Effector CD4-positive, alpha-beta T cell (primary cell): ENCODE measurements at places on chromosomes 3 and 15.

DNA sequence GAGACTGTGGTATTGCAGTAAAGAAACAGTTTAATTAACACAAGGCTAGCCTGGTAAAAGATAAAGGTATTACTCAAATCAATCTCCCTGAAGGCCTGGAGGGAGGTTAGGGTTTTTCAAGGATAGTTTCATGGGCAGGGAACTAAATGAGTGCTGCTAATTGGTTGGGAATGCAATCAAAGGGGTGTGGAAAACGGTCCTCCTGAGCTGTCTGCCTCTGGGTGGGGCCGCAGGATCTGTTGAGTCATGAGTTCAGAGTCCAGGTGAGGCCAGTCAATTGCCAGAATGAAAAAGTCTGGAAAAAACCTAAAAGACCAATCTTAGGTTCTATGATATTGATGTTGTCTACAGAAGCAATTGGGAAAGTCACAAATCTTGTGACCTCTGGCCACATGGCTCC, 293.2 kb downstream of the MCTP2 start:
- no peak for DNase-seq

DNA sequence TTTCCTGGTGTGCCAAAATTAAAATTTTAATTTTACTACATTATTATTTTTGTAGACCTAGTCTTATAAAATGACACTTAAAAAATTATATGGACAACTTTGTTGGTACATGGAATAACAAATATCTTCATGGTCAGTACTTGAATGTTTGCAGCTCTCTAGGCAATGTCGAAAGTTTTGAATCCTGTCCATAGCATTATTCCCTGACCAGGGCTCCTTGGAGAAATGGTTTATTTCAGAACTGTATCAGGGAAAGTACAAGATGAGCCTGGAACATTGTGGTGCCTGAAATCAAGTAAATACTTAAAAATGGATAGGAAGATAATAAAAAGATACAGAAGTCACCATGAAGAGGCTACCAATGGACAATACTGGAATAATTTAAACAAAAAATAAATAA, 47.6 kb downstream of the ALDH1A2 start:
- no peak for DNase-seq

GRCh38 chr3:126102530-126102951, 18.6 kb upstream of the SLC41A3 start:
- no peak for DNase-seq

GRCh38 chr3:58563386-58564035, 13.7 kb downstream of the FAM107A start:
- no peak for DNase-seq

GRCh38 chr3:176948151-176948550, 249.1 kb downstream of the TBL1XR1 start:
- no peak for DNase-seq

- no peak for DNase-seq
These were observed 112.1 kb downstream of the CMSS1 start for GRCh38 chr3:99929745-99930139.

GRCh38 chr3:37944391-37944842, 46.2 kb upstream of the VILL start:
- no peak for DNase-seq

DNA sequence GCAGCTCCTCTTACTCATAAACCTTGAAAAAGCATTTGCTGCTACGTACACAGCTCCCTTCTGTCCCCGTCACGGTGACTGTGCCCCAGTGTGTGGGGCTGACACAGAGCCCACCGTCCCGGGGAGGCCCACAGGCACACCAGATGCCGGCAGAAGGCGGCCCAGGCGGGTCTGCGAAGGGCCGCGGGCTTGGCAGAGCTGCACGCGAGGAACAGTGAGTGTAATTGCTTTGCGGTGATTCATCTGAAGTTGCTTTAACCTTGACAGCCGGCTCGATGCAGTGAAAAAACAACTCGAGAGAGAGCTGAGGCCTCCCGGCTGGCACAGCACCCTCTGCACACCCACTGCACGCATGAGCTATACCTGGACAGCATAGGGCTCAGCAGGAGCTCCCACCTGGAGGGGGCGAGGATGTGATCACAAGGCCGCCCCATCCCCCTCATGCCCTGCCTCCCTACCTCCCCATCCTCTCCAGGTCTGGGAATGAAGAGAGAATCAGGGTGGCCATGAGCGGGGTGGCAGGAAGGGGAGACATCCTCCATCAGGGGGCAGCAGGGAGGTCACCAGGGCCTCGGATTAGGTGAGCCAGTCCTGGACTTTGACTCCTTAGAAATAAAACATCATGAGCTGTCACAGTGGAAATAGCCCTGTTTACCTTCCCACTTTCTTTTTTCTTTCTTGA, 172.7 kb downstream of the MEGF11 start:
- DNase-seq, result no peak

DNA sequence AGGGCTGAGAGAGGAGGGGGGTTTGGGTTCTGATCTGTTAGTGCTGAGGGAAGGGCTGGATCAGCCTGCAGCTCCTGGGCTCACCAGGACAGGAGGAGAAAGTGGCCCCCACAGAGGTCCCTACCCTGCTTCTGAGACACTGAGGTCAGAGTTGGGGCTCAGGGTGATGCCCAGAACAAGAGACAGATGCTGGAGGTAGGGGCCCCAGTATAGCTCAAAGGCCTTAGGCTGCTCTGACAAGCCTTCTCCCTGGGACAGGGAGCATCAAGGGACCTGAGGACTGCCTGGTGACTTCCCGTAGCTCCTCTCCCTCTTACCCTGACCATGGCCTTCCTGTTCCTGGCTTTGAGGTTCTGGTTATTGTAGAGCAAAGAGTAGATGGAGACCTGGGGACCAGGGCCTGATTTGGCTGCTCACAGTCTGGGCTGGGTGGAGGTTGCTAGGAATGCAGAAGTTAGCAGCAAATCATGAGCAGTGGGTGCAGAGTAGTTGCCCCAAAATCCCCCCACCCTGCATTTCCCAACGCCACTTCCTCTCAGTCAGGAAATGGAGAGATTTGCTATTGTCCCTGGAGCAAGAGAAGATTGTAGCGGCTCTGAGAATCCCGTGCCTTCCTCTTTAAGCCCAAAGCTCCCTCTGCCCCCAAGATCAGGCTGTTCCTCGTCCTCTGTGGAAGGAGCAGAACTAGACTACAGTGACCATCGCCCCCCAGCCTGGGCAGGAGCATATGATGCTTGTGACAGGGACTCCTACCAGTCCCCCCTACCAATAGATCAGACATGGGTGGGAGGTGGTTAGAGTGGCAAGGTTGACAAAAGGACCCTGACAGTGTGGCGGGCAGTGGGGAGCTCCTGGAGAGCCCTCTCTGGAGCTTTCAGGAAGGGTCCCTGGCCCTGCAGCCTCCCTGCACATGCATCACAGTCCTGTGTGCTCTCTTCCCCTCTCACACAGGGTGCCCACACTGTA, 47.4 kb upstream of the SEC22A start:
- DNase-seq, result no peak

GRCh38 chr3:177816667-177817208, 619.5 kb upstream of the TBL1XR1 start:
- no peak for DNase-seq

DNA sequence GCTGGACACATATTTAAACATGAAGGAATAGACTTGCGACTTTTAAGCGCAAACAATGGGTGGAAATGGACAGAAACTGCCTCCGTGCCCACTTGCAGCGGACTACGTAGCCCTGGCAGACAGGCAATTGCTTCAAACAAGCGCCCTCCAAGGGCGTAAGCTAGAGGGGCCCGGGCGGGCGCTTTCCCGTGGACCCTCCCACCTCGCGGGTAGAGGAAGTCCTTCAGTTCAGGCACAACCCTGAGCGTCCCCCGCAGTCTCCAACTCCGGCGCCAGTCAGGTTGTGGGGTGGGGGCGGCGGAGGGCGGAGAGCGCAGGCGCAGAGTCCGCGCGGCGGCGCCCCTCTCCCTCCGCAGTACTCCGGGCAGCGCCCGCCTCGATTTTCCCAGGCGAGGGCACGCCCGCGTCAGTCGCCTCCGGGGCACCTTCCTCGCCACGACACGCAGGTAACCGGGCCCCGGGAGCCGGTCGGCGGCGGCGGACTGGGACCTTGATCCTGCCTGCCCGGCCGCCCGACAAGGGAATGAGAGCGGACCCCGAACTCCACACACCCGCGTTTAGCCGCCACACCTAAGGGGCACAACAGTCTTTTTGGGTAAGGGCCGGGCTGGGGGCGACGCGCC, at the start of gene SLC35G2:
Gene SLC35G2 (plus strand): TSS at position 358 of the 623 bp plus-strand sequence. CDS start 35,335 bp downstream, outside the sequence.
- peak; percentile 6 for DNase-seq

DNA sequence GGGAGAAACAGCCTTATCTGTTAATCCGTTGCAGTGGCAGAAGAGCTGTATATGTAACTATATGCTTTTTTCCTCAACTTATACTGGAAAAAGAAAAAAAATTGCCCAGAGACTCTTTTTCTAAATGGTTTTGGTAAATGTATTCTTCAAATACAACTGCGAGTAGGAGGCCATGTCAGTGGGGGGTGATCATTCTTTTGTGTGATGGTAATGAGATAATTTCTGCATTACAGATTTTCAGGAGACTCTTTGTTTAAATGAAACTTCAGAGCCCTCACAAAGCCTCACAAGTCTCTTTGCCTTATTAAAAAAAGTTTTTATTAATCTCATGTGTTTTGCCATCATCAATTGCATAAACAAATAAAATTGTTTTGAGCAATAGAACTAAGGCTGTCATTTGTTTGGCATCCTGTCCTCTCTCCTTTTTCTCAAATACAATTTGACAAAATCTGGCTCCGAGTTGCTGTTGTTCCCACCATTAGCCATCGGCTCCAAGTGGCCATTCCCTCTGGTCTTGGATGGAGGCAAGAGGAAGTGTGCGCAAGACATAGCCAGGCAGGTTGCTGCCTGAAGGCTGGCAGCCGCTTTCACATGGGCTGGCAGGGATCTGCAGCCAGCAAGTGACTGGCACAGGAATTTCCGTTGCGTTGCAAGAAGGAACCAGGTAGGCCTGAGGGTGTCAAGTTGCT, 116.7 kb downstream of the FNDC3B start:
- DNase-seq, result no peak

- DNase-seq, result no peak
These were observed 48.5 kb downstream of the PTH1R start for GRCh38 chr3:46926039-46926438.

DNA sequence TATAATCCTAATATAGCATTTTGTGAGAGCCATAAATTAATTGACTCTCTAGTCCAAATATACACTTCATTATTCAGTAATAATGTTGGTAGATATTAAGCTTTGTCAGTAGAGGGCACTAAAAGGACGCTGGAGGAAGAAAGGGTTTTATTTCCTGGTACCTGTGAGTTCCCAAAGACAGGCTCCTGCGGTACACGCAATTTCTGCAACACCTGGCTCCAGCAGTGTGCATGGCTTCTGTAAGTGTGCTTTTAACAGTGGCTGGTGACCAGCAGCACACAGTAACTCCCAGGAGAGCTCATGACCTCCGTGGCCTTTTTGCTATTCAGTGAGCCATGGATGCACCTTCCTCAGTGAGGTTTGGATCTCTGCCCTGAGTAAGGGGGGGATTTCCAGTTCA, 338.3 kb upstream of the ZNF385D start:
- no peak for DNase-seq

DNA sequence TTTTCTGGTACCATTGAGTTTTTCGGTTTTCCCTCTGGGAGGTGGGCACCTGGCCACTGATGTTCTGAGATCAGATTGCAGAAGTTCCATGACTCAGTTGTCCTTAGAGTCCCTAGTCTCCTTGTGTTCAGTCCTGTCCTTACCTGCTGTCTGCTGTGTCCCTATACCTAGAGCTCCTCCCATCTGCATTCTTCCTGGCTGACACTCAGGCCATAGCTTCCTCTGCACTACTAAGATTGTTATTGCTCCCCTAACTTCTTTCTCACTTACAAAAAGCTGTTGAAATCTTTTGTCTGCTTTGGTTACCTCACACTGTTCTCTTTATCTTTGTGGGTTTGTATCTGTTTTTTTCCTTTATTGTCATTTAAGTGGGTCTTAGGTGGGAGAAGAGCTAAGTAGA, 13.2 kb downstream of the USP3 start:
- no peak for DNase-seq

DNA sequence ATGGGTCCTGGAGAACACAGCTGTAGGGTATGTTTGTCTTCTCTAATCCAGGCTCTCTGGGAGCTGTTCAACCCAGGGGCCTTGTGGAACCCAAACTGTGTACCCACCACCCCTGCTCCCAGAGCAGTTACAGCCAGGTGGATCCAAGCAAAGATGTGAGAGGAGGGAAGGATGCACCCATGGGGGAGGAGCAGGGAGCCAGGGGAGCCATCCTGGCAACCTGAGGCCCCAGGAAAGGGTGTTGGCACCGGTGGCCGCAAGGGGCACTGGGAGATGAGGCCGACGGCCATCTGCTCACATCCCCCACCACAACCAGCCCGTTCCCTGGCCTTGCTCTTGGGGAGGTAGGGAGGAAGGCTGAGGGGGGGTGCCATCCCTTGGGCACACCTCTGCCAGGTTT, 43.2 kb downstream of the CMTM6 start:
- DNase-seq, result no peak

DNA sequence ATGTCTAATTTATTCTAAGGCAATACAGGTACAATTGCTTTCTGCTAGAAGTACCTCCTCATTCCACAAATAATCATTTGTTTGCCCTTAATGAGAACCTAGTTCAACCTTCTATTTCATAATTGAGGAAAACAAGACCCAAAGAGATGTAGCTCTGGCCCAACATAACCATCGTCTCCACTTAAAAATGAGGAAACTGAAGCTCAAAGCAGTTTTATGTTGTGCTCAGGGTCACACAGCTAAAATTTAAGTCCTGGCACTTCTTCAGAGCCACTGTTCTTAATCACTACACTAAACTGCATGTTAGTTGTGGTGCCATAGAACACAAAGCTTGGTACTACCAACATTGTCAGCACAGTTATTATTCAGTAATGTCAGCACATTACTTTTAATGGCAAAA, 108.0 kb downstream of the SERPINI1 start:
- DNase-seq, result no peak

DNA sequence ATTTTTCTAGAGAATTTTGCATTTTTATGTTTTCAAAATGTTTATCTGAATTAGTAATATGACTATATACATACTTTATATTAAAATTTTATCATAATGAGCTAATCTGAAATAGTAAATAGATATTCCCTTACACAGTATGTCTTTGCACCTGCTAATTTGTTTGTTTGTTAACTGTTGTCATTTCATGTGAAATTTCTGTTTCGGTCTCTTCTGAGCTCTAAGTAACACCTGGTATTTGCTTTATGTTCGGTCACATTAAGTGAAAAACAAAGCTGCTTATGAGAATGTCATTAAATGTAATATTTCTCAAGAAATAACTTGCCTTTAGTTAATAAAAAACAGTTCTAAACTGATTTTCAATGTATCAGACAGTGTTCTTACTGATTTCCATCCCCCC, 61.1 kb downstream of the FNDC3B start:
- no peak for DNase-seq

DNA sequence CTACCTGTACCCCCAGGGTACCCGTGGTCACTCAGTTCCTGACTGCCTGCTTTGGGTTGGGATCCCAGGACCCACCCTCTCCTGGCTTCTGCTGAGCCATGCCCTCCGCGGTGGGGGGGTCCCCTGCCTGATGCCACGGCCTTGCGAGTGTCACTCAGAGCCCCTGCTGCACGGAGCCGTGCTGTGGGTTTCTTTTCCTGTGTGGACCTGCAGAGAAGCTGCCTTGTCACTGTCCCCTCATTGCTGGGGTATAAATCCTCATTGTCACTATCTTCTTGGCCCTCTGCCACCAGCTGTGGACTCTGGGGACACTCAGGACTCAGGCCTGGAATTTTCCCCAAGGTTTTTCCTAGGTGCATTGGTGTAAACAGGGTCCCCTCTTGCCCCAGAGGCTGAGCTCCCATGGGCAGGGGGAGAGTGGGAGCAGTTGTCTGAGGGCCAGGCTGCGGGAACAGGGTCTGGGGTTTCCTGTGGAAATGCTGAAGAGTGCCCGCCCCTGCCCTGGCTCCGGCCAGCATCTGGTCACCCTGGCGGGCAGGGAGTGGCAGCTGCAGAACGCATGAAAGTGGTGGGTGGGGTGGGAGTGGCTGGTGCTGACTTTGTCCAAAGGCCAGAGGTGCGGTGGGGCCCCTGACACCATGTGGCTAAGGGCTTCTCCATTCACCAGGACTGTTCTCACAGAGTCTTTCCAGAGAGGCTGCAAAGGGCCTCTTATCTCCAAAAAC, 191.7 kb downstream of the GOLGA6L6 start:
- no peak for DNase-seq
